NCI-H1092 (cell line): ENCODE measurements at places on chromosomes 6 and 20.

GRCh38 chr20:8476021-8476420 lies 344.0 kb downstream of the PLCB1 start:
- no peak for DNase-seq

DNA sequence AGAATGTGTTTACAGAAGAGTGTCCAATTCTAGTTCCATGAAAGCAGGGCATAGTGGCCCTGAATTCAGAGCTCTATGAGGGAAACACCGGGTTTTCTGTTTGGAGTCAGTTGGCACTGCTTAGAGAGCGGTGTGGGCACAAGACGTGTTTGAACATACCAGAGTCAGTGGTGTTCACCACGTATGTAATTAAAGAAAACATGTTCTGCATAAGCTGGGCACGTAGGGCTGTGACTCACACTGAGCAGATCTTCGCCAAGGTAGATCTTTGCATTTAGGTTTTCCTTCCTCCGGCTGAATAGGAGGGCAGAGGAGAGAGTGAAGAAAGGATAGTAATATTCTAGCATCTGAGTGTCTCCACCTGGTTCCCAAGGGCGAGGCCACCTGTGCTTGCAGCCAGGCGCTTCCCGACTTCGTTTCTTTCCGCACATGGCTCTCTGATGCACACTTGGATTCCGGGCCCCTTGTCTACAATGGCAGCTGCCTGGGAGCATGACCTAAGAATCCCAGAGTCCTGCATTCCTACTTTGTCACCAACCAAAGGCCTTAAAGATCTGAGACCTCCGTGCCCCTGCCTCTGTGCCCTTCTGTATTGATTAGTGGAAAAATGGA lies 136.2 kb downstream of the ERMARD start:
- no peak for DNase-seq

GRCh38 chr20:9088556-9088955 lies 19.7 kb downstream of the PLCB4 start:
- no peak for DNase-seq

- no peak for DNase-seq
Measured at GRCh38 chr20:57210911-57211280, 55.5 kb downstream of the BMP7 start.
